ENCODE measurements at places on chromosomes 2 and 18. TPM values are rescaled to one million over a fixed set of nuclear protein-coding genes. Genes with fewer than 3 reads are reported as not detected.

Gene GRP
- not detected for total RNA-seq

Gene FZD7
- 38.5 TPM for total RNA-seq

Gene TFCP2L1
- 0.33 TPM for total RNA-seq

Gene DUSP11
- 14.0 TPM for total RNA-seq

Gene SCN3A
- total RNA-seq = 0.16 TPM

Gene CTNNA2
- total RNA-seq = not detected

Gene PMAIP1
- total RNA-seq = 37.6 TPM

Gene CD8B
- total RNA-seq = not detected

Gene C1QL2
- not detected for total RNA-seq

Gene NT5DC4
- not detected for total RNA-seq

Gene MC2R
- not detected for total RNA-seq

Gene UGT1A4
- total RNA-seq = not detected

Gene SCYGR2
- total RNA-seq = not detected

Gene GPN1
- total RNA-seq = 58.8 TPM

Gene FAP
- 25.0 TPM for total RNA-seq

Gene PDK1
- total RNA-seq = 8.6 TPM

Gene CFAP221
- 1.8 TPM for total RNA-seq

Gene ALLC
- not detected for total RNA-seq

Gene CXCR1
- total RNA-seq = not detected

Gene MFSD2B
- 0.38 TPM for total RNA-seq

Gene STARD6
- not detected for total RNA-seq

Gene HAAO
- total RNA-seq = 1.9 TPM

Gene SPATA3
- total RNA-seq = not detected

Gene DSC1
- not detected for total RNA-seq

Gene CDK5R2
- not detected for total RNA-seq

Gene FEV
- not detected for total RNA-seq

Gene POU3F3
- 0.98 TPM for total RNA-seq

Gene LRRC30
- not detected for total RNA-seq

Gene C2orf80
- not detected for total RNA-seq

Gene HADHA
- total RNA-seq = 76.1 TPM

Gene PDCD1
- total RNA-seq = not detected

Gene ARHGAP28
- total RNA-seq = 8.9 TPM

Gene SPP2
- not detected for total RNA-seq

Gene IL1RL2
- total RNA-seq = not detected

Gene MYO5B
- total RNA-seq = 24.6 TPM

Gene ADD2
- total RNA-seq = 5.2 TPM

Gene INO80D
- 6.0 TPM for total RNA-seq

Gene CYS1
- 16.9 TPM for total RNA-seq

Gene CBLN2
- not detected for total RNA-seq

All from mesangial cell (primary cell).